ENCODE measurements at places on chromosomes 11 and 22.

- peak; percentile 42 for DNase-seq
Measured at GRCh38 chr11:35391922-35392688, 27.3 kb downstream of the SLC1A2 start.

GRCh38 chr11:19448651-19449050 lies 207.9 kb upstream of the E2F8 start:
- no peak for DNase-seq

DNA sequence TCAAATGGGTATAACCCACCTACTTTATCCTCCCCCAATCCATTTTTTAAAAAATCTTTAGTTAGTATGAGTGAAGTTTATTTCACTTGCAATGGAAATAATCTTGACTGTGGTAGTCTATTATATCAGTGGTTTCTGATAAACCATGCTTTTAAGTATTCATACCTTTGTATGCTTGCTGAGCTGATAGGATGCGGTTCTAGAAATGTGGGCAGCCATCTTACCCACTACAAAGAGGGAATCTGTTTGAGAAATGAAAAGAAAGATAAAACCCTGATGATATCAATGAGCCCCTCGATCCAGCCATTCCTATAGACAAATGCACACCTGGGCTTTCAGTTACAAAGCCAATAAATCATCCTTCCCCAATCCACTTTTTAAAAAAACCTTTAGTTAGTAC lies 13.8 kb upstream of the PVALB start:
- no peak for DNase-seq

- DNase-seq: no peak
Measured at GRCh38 chr11:102226702-102227490, 90.4 kb upstream of the BIRC3 start.

- DNase-seq: no peak
Measured at GRCh38 chr11:100932474-100933100, 197.0 kb downstream of the PGR start.

- DNase-seq: no peak
Measured at GRCh38 chr11:119100246-119100970, 1.2 kb downstream of the DPAGT1 start.

DNA sequence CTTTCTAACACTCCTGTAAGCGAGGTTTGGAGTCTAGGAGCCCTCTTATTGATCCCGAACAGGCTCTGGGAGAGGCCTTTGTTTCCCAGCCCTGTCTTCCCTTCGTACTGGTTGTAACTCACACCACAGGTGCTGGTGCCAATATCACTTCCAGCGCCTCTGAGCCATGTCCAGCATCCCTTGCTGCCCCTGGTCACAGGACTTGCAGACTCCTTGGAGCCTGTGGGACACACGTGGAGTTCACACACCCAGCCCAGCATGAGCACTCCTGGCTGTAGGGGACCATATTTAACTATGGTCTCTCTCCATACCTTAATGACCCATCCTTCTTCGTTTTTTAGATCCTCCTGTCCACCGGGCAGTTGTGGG lies 2.2 kb downstream of the ZBTB16 start:
- no peak for DNase-seq

DNA sequence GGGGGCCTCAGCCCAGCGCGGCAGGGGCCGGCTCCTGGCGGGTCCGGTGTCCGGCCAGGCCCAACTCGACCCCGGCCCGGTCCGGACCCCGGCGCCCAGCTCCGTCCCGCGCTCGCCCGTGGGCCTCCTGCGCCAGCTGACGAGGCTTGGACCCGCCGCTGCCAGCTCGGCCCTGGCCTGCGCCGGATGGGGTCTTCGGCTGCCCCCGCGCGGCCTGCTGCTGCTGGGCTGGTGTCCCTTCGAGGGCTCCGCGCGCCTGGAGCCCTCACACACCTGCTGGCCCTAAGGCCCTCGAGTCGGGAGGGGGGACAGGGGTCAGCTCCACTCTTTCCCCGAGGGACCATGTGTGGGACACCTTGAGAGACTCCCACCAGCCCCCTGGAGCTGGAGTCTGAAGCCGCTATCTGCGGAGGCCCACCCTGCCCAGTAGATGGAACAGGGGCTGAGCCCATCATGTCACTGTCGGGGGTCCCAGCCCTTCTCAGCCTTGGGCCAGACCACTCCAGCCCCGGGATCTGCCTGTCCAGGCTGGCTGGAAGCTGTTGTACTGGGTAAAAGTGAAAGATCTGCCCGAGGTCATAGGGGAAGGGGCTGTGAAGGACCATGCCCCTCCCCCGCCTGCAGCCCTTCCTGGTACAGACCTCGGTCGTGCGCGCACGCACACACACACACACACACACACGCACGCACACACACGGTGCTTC lies 768 bp upstream of the CDKN1C start:
- DNase-seq: no peak

DNA sequence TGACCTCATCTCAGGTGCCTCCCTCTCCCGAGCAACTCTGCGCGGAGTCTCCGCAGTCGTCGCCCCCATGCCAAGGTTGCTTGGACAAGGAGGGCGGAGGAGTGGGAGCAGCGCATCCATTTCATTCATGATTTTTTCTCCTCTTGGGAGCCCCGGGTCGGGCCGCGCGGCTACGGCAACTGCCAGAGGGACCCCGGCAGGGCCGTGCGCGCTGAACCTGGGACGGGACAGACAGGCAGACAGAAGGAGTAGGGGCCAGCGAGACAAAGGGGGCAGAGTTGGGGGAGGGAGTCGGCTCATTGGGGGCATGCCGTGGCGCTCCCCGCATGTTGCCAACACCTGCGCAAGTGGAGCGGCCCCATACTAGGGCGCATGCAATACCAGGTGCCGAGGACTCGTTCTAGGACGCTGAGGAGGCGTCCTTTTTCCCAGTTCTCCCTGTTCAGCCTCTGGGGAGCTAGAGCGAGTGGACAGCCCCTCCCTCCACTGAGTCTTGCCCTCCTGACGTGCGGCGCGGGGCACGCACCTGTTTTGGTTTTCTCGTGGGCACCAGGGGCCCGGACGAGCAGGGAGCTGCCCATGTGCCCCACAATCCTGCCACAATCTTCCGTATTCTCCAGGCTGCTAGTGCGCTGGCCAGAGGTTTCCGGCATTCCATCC lies 501 bp upstream of the PTPN5 start:
- no peak for DNase-seq

DNA sequence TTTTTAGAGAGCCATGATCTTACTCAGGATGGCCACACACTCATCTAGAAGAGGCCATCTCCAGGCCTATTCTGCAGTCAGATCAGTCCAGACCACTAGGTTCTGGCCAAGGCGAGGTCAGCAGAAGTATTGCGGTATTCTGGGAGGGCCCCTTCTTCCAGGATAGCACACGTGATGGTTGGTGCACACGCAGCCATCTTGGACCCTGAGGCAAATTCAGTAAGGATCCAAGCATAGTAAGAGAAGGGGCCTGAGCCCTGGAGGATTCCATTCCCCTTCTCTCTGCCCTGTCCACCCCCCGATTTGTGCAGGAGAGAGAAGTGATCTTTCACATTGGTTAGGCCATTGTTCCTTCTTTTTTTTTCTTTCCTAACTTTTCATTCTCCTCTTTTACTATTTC lies 957.9 kb downstream of the BRD1 start:
- no peak for DNase-seq

DNA sequence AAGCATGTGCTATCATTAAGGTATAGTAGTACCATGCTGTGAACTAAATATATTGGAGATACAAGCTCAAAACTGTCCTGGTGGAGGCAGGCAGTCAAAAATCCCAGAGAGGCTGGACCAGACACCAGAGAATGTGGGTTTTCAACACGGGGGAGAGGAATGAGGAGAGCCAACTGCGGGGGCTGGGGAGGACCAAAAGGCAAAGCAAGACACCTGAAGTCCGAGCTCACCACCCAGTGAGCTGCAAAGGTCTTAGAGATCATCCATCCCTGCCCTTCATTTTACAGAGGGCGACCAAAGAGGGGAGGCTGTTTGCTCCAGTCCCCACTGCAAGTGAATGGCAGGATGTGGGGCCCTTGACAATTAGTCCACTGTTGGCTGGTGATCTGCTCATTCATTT lies 10.0 kb downstream of the RIBC2 start:
- DNase-seq: no peak

DNA sequence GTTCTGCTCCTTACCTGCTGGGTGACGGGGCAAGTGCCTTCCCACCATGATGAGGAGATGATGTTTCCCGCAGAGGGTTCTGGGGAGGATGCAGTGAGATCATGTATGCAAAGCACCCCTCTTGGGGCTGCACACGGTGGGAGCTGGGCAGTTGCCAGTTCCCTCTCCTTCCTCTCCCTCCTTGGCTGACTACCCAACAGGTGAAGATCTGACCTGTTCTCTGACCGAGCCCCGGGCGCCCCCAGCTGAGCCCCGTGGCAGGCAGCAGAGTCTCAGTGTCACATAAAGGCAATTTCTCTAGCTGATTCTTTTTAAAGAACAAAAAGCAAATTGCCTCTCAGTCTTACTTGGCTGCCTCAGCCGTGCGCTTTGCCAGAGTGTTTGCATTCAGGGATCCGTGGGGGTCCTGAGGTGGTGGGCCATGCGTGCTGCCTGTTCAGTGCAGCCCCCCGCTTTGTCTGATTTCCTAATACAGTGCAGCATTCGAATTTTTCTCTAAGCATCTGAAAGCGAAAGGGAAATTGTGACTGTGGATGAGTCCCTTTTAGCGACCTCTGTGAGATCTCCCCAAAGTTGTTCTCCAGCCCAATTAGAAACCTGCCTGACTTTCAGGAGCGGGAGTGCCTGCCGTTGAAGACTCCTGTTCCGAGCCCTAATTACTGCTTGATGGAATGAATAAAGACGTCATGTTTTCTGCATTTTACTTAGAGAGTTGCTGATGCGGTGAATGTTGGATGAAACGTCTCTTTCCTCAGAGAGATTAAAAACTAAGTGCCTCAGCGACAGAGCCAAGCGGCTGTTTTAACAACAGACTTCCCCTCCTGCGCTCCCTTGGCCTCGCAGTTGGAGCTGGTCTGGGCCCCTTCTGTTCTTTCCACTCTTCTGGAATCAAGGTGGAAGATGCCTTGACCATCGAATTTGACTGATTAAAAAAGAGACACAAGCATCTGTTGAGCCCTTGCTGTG lies 86.0 kb downstream of the GRIK4 start:
- DNase-seq: no peak

DNA sequence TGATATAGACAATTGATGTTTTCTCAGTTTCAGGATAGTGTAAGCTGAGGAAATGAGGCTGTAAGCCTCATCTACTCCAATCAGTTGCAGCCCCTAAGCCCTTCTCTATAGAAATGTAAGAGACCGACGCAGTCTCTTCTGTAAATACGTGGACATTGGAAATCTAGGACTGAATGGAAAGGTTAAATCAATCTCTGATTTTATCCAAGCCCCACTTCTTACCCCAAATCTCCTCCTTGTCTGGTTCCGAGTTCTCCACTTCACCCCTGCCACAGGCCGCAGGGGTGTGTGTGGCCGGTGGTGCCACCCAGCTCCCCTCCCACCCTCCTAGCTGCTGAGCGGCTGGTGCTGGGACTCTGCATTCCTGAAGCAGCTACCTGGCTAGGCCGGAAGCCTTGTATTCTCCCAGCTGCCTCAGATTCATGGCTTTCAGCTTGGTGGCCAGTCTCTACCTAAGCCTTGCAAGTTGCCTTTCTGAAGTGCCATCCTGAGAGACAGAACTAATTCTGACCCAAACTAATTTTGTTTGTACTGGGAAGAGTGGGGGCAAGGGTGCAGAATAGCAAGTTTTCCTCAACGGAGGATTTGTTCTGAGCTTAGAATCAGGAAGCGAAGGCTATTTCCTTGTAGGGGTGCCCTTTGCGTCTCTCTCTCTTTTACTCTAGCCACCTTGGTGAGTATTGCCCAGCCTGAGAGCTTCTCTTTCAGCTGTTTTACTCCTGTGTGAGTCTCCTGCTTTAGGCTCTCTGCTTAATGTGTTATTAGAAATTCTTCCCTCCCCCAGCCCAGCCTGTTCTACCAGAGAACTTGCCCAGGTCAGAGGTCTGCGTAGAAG lies 749 bp downstream of the VWA5A start:
- DNase-seq: no peak

GRCh38 chr11:128711136-128711535 lies 17.3 kb downstream of the FLI1 start:
- no peak for DNase-seq

- no peak for DNase-seq
Measured at GRCh38 chr11:132658004-132658403, 874.3 kb downstream of the OPCML start.

DNA sequence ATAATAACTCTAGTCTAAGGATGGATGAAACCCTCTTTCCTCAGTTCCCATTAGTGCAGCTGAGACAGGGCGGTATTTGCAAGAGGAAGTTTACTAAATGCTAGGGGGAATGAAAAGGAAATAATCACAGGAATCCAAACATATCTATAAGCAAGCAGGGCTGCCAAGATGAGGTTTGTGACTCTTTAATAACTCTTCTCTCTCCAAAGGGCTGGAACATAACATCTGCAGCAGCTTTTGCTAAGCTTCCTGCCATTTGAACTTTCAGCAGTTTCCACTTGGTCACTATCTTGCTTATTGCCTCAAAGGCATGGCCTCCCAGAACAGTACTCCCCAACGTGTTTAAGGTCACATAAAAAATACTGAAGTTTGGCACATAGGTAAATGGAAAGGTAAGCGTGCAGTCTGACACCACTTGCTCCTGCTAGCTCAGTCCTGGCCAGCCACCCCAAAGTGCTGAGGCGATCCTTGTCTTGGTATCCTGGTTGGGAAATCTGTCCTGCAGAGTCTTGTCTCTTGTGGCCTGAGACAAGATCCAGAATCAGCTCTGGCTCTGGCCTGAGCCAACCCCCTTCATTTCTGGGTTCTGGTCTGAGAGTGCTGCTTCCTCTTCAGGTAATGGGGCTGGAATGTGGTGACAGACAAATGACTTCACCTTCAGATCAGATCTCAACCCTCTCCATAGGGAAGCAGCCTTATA lies 81.8 kb downstream of the KCNC1 start:
- DNase-seq: no peak

All from GM12892 (cell line).